ENCODE measurements at places on chromosomes 4 and X. TPM values are rescaled to one million over a fixed set of nuclear protein-coding genes. Genes with fewer than 3 reads are reported as not detected.
A peak's percentile ranks its signal among the peaks of the same experiment; 100 is the strongest.

CENPVL2 gene
- total RNA-seq, result 1.6 TPM

DUSP21 gene
- not detected for total RNA-seq

ASMT gene
- 0.44 TPM for total RNA-seq

ARL13A gene
- total RNA-seq, result not detected

AADAT gene
- 30.7 TPM for total RNA-seq

MAOA gene
- 0.45 TPM for total RNA-seq

- peaks cover 3% of the 10 kb centered on the region for H3K36me3 ChIP-seq
- H3K27me3 ChIP-seq, result no peaks in the 10 kb centered on the region
- H3K4me3 ChIP-seq, result no peak overlapping the region
- peaks cover 23% of the 10 kb centered on the region for H3K4me1 ChIP-seq
- H3K27ac ChIP-seq, result peak overlapping the region; percentile 4
- no peak for DNase-seq
Observed at GRCh38 chr4:113635739-113636437, 125.7 kb downstream of the CAMK2D start.

DNA sequence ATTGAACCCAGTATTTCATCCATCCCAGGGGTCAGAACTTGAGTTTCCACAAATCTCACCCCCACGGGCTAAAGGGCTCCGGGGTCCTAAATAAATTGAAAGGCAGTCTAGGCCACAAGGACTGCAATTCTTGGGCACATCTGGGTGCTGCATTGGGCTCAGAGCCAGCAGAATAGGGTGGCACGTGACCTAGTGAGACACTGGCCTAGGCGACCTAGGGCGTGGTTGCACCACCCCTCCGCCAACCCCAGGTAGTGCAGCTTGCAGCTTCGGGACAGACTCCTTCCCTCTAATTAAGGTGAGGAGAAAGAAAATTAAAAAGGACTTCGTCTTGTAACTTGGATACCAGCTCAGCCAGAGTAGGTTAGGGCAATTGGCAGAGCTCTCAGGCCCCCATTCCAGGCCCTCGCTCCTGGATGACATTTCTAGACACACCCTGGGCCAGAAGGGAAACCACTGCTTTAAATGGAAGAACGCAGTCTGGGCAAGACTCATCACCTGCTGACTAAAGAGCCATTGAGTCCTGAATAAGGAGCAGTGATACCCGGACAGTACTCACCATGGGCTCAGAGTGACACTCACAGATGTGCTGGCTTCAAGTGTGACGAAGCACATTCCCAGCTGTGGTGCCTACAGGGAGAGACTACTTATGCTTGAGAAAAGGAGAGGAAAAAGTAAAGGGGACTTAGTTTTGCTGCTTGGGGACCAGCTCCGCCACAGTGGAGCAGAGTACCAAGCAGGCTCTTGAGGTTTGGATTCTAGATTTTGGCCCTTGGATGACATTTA, 735.4 kb downstream of the FSTL5 start:
- H3K27me3 ChIP-seq, result no peaks in the 10 kb centered on the region
- no peak overlapping the region for H3K4me3 ChIP-seq
- no peaks in the 10 kb centered on the region for H3K36me3 ChIP-seq
- H3K4me1 ChIP-seq, result no peaks in the 10 kb centered on the region

GRCh38 chrX:123871309-123871708, 11.5 kb downstream of the XIAP start:
- H3K4me1 ChIP-seq, result no peaks in the 10 kb centered on the region
- DNase-seq, result no peak
- no peak overlapping the region for H3K27ac ChIP-seq
- H3K4me3 ChIP-seq, result no peak overlapping the region
- H3K27me3 ChIP-seq, result no peaks in the 10 kb centered on the region

DNA sequence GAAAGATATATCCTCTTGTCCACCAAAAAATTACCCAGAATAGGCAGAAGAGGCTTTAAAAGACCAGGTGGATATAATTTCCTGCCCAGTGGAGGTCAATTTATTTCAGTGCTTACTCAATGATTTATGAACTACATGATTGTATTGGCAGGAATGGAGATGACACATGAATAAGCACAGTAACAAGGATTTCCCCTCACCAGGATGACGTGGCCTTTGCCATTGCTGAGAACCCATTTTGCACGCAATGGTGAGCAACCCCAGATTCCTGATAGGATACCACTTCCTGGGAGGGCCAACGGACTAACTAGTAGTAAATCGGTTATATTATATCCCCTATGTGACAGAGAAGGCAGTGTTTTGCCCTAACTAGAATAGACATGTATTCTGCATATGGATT, 11.6 kb upstream of the TTC29 start:
- peaks cover 17% of the 10 kb centered on the region for H3K27me3 ChIP-seq
- H3K27ac ChIP-seq, result no peak overlapping the region
- no peaks in the 10 kb centered on the region for H3K36me3 ChIP-seq
- no peaks in the 10 kb centered on the region for H3K4me1 ChIP-seq
- no peak for DNase-seq
- no peak overlapping the region for H3K4me3 ChIP-seq

- H3K27ac ChIP-seq, result no peak overlapping the region
- no peak overlapping the region for H3K4me3 ChIP-seq
- H3K36me3 ChIP-seq, result no peaks in the 10 kb centered on the region
- DNase-seq, result no peak
- H3K4me1 ChIP-seq, result peaks cover 62% of the 10 kb centered on the region
Observed at GRCh38 chrX:69146739-69147138, 18.5 kb downstream of the PJA1 start.

DNA sequence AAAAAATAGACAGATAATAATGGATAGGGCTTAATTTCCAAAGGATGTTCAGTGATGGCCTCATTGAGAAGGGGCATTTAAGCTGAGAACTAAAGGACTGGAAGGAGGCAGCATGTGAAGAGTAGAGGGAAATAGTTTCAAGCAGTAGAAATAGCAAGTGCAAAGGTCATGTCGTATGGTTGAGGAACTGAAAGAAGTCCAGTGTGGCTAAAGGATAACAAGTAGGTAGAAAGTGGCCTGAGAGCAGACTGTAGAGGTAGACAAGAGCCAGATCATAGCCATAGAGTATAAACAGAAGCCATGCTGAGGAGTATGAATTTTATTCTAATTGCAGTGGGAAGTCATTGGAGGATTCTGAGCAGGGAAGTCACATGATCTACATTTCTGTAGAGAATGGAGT, 72.3 kb downstream of the GRIA3 start:
- no peaks in the 10 kb centered on the region for H3K27me3 ChIP-seq
- H3K4me1 ChIP-seq, result no peaks in the 10 kb centered on the region
- no peak for DNase-seq
- H3K27ac ChIP-seq, result no peak overlapping the region
- H3K36me3 ChIP-seq, result peaks cover 4% of the 10 kb centered on the region

DNA sequence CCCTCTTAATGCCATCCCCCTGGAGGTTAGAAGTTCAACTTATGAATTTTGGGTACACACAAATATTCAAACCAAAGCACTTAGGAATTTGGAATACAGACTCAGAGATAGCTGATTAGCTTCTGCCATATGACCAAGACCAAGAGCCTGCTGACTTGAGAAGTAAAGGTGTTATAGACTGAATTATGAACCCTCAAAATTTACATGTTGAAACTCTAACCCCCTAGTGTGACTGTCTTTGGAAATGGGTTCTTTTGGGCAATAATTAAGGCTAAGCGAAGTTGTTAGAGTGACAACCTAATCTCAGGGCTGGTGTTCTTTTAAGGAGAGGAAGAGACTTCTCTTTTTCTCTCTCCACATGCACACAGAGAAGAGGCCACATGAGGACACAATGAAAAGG, 151.2 kb downstream of the COX18 start:
- H3K4me1 ChIP-seq, result no peaks in the 10 kb centered on the region
- H3K27ac ChIP-seq, result no peak overlapping the region
- H3K27me3 ChIP-seq, result no peaks in the 10 kb centered on the region
- DNase-seq, result no peak

- H3K36me3 ChIP-seq, result no peaks in the 10 kb centered on the region
- H3K27ac ChIP-seq, result no peak overlapping the region
- H3K4me1 ChIP-seq, result no peaks in the 10 kb centered on the region
- no peak overlapping the region for H3K4me3 ChIP-seq
Observed at GRCh38 chrX:1535241-1536041, 1.5 kb downstream of the P2RY8 start.
